ENCODE measurements at places on chromosomes 2 and 18.

GRCh38 chr2:172436889-172437288 lies 9.5 kb downstream of the ITGA6 start:
- no peak for DNase-seq

DNA sequence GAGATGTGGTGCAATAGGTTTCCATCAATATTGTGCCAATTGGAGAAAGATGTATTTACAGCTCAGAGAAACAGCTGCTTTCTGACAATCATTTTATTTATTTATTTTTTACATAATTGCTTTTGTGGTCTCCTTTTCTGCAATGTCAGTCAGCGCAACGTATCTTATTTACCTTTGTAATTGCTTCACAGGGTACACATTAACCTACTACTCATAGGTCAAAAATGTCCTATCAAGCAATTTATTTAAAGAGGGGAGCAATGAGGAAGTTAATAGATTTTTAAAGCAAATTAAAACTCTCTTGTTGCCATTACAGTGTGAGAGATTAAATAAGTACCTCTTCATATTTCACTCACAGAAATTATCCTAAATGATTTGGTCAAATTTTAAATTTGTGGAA lies 291.0 kb downstream of the CALCRL start:
- DNase-seq: no peak

- no peak for DNase-seq
Observed at GRCh38 chr2:215479121-215479520, 43.3 kb upstream of the FN1 start.

DNA sequence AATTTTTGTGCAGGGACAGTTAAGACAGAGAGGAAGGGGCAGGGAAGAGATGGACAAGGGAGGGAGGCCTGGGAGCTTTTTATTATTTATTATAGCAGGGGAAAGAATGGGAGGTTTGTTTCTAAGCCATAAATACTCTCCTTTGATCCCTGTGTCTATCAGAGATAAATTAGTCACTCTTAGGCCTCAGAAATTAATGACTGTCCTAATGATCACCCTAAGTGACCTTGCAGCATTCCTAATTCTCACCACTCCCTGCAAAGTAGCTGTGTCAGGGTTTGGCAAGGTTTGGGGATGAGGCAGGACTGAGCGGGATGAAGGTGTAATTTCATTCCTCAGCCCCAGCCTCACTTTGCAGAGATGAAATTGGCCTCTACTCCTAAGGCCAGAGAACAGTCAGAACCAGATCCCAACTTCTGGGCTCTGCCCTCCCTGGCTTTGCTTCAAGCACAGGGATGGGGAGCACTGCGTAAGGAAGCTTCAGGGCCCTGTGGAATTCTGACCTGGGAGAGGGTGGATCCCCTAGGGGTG lies 95.0 kb downstream of the TMEM17 start:
- no peak for DNase-seq

GRCh38 chr2:1101982-1102590 lies 151.4 kb downstream of the SNTG2 start:
- no peak for DNase-seq

DNA sequence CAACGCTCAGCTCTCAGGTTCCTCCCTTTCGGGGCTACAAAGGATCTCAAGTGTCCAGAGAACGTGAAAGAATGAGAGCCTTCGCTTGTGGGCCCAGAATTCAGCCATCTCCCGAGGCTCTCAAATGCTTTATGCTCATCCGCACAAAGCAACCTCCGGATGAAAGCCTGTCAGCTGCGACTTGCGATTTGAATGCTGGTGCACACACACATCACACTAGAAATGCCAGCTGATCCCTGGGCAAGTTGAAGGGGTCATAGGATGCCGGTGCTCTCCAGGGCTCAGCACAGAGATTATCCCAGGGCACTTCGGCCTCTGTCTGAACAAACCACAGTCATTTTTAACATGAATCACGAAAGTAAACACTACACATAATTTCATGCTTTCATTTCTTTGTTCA lies 141.8 kb upstream of the MYT1L start:
- DNase-seq: peak; percentile 7

GRCh38 chr18:21857871-21858270 lies 117.3 kb downstream of the MIB1 start:
- DNase-seq: no peak

DNA sequence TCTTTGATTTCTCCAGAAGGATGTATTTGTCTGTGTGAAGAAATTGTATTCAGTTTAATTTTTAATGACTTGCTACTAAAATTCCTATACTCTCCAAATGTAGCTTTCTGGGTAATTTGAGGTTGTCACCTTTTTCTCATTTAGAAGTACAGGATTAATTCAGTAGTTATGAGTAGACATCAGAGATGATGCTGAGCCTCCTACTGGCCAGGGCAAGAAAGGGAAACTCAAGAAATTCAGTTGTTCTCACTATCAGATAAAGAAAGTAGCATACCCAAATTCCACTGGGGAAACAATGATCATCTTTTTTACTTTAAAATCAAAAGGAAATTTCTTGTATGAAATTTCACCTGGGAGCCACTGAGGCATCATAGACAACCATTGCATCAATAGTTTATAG lies 199.4 kb downstream of the SATB2 start:
- no peak for DNase-seq
